ENCODE measurements at places on chromosomes 3 and 15.

GRCh38 chr3:26624209-26624765, 1.7 kb downstream of the LRRC3B start:
- DNase-seq = no peak

DNA sequence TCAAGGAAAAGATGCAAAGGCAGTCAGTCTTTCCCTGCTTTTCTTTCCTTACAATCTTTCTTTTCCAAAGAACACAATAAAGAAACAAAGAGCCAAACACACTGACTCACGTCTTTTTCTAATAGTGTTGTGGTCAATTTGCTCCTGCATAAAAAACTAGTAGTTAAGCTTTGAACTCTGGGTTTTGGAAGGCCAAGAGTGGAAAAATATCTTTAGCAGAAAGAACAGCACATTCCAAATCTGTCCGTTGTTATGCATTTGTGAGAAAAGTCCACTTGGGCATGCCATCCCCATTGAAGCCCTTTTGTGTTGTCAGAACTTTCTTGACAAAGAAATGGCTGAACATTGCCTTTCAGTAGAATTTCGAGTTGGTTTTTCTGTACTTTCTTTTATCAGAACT, 18.2 kb downstream of the COL8A1 start:
- no peak for DNase-seq

- peak; percentile 18 for DNase-seq
These were observed 347.8 kb downstream of the MFSD1 start for GRCh38 chr3:159149633-159150032.

GRCh38 chr15:31438601-31439265, 112.1 kb downstream of the KLF13 start:
- no peak for DNase-seq

DNA sequence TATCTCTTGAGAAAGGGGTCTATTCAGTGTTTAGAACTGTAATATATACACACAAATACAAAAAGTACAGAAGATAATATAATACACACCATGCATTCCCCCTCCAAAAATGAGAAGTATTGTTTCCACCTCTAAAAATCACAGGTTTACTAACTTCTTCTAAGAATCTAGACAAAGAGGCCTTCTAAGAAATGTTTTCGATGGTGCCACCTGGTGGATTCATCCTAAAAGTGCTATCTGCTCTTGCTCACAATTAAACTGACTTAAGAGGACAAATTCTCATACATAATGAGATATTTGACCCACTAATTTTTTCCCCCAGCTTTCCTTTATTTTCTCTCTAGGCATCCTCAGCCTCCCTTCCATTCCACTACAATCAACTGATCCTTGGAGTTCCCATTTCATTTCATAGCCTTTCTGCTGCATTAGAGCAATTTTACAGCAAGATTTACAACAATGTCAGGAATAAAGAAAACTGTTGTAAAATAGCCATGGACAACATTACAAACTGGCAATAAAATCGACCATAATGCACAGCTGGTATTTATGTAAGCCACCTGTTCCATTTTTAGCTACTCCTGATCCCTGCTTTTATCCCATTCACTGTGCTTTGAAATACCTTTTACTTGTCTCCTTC, 124.6 kb downstream of the ARRDC4 start:
- DNase-seq = peak; percentile 44

Data from neuronal stem cell (in vitro differentiated cells).